ENCODE measurements at places on chromosomes 11 and 22. TPM values are rescaled to one million over a fixed set of nuclear protein-coding genes. Genes with fewer than 3 reads are reported as not detected.
A peak's percentile ranks its signal among the peaks of the same experiment; 100 is the strongest.

GRCh38 chr11:79414644-79415317 is 26.0 kb downstream of the TENM4 start:
- no peak for DNase-seq

DNA sequence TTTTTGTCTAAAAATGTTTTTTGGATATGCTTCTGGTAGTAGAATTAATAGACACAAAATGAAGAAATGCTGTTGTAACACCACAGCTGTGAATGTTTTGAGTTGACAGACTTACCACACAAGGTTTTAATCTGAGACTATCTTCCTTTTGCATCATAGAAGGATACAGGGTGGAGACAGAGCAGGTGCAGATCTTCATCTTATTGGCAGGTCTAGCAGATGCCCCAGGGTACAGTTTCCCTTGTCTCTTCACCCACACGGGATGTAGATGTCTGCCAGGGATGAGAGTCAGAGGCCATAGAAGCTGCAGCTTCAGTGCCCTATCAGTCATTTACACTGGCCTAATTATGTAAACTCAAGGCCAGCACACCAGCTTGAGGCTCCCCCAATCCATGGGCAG is 985 bp downstream of the OOSP3 start:
- no peak for DNase-seq

- no peak for DNase-seq
Observed at GRCh38 chr11:46856605-46857343, 10.7 kb upstream of the CKAP5 start.

GRCh38 chr11:94770563-94771120 is 2.5 kb downstream of the AMOTL1 start:
- no peak for DNase-seq

DNA sequence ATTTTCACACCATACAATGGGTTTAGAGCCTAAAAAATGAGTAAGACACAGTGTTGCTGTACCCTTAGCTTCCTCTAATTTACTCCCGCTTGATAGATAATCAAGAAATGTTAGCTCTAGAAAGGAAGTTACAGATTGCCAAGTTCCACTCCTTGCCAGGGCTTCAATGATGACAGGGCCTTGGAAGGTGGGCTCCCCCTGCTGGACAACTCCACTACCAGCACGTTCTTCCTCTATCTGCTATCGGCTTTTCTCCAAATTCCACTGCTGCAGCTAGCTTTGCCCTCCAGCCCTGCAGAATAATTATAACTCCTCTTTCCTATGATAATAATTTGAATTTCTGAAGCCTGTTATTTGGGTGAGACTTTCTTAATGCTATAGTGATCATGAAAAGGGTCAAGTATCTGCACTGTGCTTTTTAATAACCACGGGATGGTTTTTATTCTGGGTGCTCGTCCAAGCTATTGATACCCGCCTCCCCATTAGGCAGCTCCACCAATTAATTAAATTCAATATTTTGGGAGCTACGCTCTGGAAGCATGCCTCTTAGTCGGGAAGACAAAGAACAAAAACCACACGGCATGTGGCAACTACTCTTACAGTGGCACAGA is 9.0 kb downstream of the SYN3 start:
- peak; percentile 86 for DNase-seq

TEAD1 gene
- 77.2 TPM for total RNA-seq

DNHD1 gene
- total RNA-seq = 10.1 TPM

DNA sequence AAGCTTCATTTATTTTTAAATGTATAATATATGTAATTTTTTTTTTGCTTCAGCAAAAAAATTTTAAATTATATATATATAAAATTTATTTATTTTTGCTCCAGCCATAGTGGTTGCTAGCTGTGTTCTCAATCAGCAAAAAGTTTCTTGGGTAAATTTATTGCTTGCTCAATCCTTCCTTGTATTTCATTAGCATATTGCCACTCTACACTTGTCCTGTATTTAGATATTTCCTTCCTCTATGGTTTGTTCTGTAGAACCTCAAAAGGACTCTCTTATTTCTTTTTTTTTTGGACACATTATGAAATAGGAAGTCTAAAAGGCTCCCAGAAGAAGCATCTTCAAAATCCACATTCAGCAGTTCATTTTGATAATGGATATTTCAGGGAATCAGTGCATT is 2.3 kb downstream of the PTPRJ start:
- no peak for DNase-seq

PHETA2 gene
- total RNA-seq = 10.4 TPM

DNA sequence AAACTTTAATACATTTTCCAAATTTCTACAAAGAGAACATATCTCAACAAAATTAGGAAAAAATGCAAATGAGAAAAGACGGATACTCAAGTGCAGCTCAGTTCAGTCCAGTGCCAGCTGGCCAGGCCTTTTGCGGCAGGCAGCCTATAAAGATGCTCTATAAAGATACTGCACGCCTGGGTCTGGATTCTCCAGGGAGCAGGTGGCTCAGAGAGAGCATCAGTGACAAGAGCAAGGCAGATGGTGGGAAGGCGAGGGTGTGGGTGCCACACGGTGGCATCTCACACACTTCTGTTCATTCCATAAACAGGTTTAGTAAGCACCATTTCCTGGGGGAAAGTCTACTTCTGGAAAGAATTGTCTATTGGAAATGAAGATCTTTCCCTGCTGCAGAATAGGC is 18.1 kb upstream of the SCN3B start:
- DNase-seq = no peak

BAIAP2L2 gene
- total RNA-seq = 9.7 TPM

GRCh38 chr11:104736502-104736901 is 161.8 kb downstream of the CASP12 start:
- DNase-seq = no peak

- DNase-seq = no peak
Observed at GRCh38 chr22:17944256-17944655, 80.1 kb downstream of the MICAL3 start.

LDHAL6A gene
- not detected for total RNA-seq

GRCh38 chr11:10541561-10541930 is 559 bp upstream of the RNF141 start:
- DNase-seq = no peak

PELI3 gene
- total RNA-seq = 8.1 TPM

CRYBA4 gene
- total RNA-seq = 0.41 TPM

GRCh38 chr11:25197515-25197914 is 700.7 kb downstream of the LUZP2 start:
- no peak for DNase-seq

- DNase-seq = no peak
Observed at GRCh38 chr11:91608677-91609076, 615.9 kb upstream of the FAT3 start.

- DNase-seq = peak; percentile 41
Observed at GRCh38 chr11:60700689-60701468, 1.5 kb downstream of the MS4A8 start.

GRCh38 chr11:19631712-19632498 is 80.7 kb upstream of the NAV2 start:
- DNase-seq = no peak

PEX16 gene
- total RNA-seq = 38.4 TPM

OR8A1 gene
- not detected for total RNA-seq

GRCh38 chr11:70824605-70825245 is 426.4 kb downstream of the CTTN start:
- no peak for DNase-seq

- DNase-seq = no peak
Observed at GRCh38 chr11:7160814-7161489, 72.2 kb downstream of the RBMXL2 start.

DNA sequence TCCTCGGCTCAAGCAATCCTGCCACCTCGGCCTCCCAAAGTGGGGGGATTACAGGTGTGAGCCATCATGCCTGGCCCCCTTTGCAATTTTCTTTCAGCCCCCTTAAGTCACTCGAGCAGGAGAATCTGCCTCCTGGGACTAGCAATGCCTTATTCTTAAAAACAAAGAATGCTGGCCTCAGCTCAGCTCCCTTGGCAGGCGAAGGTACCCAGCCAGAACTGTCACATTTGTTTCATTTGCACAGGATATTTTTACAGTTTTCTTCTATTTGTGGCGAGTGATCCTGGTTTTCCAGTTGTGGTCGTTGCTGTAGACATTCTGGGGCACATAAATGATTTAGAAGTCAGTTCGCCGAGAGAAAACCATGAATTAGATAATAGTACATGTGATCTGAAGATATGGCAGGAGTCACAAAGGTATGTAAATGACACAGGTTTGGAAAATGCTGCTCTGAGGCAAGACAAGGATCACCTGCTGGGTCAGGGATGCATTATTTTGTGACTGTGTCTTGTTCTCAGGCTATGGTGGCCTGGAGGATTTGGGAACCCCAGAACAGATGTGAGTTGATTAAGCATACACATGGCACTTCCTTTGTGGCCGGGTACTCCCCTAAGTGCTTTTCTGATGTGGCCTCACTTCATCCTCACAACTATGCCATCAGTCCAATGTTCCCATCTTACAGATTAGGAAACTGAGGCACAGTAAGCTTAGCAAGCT is 51.2 kb upstream of the SLC22A12 start:
- DNase-seq = peak; percentile 8

- DNase-seq = no peak
Observed at GRCh38 chr11:132115454-132115853, 745.0 kb downstream of the NTM start.

OTUB1 gene
- 69.0 TPM for total RNA-seq

DNA sequence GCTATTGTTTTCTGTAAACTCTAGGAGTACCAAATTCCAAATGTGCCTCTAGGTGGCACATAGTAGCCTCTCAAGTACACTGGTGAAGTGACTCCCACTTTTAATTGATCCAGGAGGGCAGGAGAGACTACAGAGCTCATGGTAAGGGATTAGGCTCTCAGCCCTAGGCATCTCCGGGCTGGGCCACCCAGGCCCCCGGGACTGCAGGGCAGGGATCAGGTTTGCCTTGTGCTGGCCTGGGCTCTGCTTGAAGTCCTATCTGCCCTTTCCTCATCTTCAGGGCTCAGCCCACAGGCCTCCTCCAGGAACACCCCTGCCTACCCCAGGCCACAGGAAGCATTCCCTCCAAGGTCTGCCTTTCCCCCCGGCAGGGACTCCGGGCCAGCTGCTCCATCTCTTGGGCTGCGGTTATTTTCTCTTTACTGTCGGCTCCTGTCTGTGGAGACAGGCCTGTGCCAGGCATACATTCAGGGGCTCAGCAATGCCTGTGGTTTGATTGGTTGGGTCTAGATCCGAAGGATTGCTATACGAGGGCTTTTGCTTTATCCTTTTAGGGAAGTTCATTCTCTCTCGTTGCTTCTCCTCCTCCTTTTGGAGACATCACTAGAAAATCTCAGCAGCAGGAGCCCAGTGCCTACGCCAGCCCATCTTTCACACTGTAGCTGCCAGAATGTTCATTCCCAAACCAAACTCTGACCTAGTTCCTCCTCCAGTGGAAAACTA is 32.8 kb downstream of the PARVA start:
- no peak for DNase-seq

- no peak for DNase-seq
Observed at GRCh38 chr11:66894141-66894540, 37.3 kb downstream of the LRFN4 start.

WNT7B gene
- 1.6 TPM for total RNA-seq
